ENCODE measurements at places on chromosomes 1 and 21. TPM values are rescaled to one million over a fixed set of nuclear protein-coding genes. Genes with fewer than 3 reads are reported as not detected.

The OR2T29 gene
- not detected for polyA plus RNA-seq

The PEAR1 gene
- 16.1 TPM for polyA plus RNA-seq

The KCNJ10 gene
- not detected for polyA plus RNA-seq

The FCGR1A gene
- polyA plus RNA-seq, result not detected

The LY9 gene
- polyA plus RNA-seq, result not detected

The SYT14 gene
- 3.7 TPM for polyA plus RNA-seq

The TINAGL1 gene
- 0.36 TPM for polyA plus RNA-seq

The KCNJ9 gene
- not detected for polyA plus RNA-seq

The SHISA4 gene
- 24.4 TPM for polyA plus RNA-seq

The APCS gene
- not detected for polyA plus RNA-seq

The FCMR gene
- polyA plus RNA-seq, result 1.1 TPM

The OR2M5 gene
- not detected for polyA plus RNA-seq

The WDR64 gene
- polyA plus RNA-seq, result not detected

The FBLIM1 gene
- polyA plus RNA-seq, result 143 TPM

Measured in AG04450 (cell line).